ENCODE measurements at places on chromosomes 7 and 10.

DNA sequence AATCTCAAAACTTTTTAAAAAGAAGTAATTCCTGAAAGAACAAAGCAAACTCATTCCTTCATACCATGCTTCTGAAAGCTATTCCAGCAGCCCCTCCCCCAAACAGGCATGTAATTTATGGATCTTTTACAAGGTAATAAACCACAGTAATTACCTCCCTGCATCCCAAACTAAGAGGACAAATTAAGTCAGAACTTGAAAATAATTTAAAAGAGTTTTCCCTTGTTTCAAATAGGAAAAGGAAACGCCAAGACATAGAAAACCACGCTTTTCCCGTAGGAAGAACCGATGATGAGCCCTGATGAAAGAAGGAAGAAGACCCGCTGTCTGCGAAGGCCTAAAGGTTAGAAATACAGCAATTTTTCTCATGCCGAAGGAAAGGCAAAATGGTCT is 8.9 kb downstream of the HOXA4 start:
- DNase-seq, result no peak

DNA sequence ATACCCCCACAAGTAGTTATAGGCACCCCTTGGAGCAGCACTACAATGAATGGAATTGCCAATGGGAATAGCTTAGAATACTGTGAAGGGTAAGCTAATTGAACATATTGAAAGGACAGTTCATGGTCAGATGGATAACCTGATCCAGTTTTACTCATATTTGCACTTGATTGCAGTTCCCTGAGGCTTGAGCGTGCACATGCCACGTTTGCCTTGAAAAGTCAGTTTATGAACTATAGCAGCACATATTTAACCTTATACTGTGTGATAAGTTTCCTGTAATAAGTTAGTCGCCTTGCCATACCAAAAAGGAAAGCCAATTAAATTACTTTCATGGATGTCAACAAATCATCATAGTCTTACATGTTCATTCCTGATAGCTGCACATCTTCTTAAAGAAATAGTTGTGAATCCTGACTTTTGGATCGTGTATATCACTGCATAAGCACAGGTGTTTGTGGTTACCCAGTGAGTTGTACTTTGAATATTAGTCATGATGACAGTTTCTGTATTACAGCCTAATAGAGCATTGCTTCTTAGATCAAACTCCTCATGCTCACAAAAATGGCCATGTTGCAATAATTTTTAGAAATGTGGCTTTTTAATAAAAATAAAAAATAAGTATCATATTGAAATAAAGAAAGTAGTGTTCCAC is 21.6 kb downstream of the DNTT start:
- no peak for DNase-seq

GRCh38 chr10:12445701-12446334 is 96.5 kb downstream of the CAMK1D start:
- DNase-seq, result no peak

- DNase-seq, result no peak
Observed at GRCh38 chr10:76939933-76940468, 697.6 kb downstream of the KCNMA1 start.

- DNase-seq, result no peak
Observed at GRCh38 chr7:936386-937054, 18.0 kb downstream of the ADAP1 start.

DNA sequence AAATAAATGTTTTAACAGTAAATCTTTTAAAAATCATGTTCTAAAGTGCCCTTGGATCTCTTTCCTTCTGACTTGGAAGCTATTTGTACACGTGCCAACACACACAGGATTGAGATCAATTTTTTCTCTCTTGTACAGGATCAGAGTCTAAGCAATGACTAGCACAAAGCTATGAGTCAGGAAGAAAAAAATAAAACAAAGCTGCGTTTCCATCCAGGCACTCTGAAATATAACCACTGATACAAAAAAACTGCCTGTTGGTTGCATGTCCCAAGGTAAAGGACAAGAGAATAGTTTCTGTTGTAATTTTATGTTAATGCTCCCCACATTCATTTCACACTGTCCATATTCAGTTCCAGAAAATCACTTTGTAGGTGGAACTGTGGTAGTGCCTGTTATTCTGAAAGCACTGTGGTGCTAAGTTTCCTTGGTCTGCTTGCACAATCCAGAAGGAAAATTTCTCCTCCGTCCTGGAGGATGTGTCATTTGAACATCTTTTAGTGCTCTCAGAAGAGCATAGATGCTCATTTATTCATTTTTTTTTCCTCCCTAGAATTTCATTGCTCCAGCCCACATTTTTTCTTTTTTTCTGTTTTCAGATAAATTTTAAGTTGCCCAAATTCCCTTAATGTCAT is 113.4 kb downstream of the PLXDC2 start:
- DNase-seq, result no peak
